Endodermal cell (in vitro differentiated cells): ENCODE measurements at places on chromosomes 5 and 9. TPM values are rescaled to one million over a fixed set of nuclear protein-coding genes. Genes with fewer than 3 reads are reported as not detected.

DNA sequence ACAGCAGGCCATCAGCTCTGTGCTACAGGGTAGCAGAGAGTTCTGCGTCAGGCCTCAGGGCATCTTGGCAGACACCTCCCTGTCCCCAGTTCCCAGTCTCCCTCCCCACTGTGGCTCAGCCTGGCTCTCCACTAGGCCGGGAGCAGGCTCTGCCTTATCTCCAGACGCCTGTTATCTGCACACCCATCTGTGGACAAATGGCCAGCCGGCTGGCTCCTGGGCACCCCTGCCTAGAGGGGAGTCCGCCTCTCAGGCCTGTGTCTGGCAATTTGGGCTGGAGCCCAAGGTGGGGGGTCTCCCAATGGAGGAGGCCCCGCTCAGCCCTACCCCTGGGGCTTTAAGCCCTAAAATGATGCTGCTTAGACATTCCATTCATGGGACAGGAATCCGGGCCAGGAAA is 39.2 kb upstream of the HAND1 start:
- DNase-seq, result no peak

DNA sequence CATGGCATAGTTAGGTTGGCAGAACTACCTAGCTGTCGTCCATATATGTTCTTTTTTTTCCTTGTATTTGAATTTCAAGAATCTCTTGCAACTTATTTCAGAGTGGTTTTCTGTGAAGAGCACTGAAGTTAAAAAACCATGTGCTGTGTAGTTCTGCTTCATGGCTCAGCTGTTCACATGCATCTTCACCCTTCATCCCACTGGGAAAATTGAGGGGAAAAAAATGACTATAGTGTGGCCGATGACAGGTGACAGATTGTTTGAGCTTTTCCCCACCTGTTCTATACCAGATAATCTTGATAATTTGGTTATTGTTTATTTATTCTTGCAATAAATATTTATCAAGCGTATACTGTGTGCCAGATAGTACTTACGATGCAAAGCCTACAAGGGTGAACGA is 77.8 kb downstream of the AOPEP start:
- no peak for DNase-seq

DNA sequence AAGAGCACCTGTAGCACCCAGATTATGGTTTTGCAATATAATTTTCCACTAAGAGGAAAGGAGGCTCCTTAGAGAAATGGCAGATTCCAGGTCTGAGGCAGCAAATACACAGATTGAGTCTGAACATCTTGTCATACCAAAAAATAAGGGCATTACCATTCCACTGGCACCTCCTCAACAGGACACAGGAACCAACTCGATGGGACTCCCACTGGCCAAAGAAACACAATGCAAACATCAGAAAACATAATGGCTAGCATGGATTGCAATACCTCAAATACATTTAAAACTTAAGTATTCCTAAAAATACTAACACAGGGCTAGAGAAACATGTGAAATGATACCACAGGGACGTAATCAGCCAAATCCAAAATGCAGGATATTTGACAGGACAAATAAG is 12.4 kb upstream of the RANBP17 start:
- no peak for DNase-seq

GRCh38 chr5:174828804-174829510 is 104.6 kb downstream of the MSX2 start:
- no peak for DNase-seq

- DNase-seq, result peak; percentile 47
Measured at GRCh38 chr9:121818016-121818661, 166.7 kb downstream of the DAB2IP start.

- DNase-seq, result peak; percentile 45
Measured at GRCh38 chr9:137318602-137319001, 16.5 kb upstream of the NRARP start.

- no peak for DNase-seq
Measured at GRCh38 chr5:57410374-57411320, 72.0 kb downstream of the ACTBL2 start.

GRCh38 chr5:174003795-174004194 is 14.8 kb downstream of the C5orf47 start:
- no peak for DNase-seq

GRCh38 chr5:94702729-94703128 is 84.3 kb downstream of the SLF1 start:
- DNase-seq, result no peak

DNA sequence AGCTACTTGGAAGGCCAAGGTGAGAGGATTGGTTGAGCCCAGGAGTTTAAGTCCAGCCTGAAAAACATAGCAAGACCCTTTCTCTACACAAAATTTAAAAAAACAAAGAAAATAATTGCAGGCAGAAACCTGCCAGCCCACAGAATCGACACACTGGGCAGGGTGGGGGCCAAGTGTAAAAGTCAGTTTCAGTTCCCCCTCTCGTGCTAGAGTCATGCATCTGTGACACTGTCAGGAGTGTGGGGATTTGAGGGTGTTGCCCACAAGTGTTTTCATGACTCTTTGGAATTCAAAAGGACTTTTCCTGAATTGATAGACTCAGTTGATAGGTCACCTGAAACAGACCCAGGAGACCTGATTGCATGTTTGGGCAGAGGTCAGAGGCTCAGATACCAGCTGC is 47.6 kb downstream of the PRRC2B start:
- DNase-seq, result no peak

GRCh38 chr5:1325191-1325741 is 19.6 kb downstream of the CLPTM1L start:
- DNase-seq, result peak; percentile 24

- DNase-seq, result no peak
Measured at GRCh38 chr9:98445576-98445975, 190.1 kb upstream of the TBC1D2 start.

- no peak for DNase-seq
Measured at GRCh38 chr5:76225336-76225735, 142.2 kb downstream of the SV2C start.

DNA sequence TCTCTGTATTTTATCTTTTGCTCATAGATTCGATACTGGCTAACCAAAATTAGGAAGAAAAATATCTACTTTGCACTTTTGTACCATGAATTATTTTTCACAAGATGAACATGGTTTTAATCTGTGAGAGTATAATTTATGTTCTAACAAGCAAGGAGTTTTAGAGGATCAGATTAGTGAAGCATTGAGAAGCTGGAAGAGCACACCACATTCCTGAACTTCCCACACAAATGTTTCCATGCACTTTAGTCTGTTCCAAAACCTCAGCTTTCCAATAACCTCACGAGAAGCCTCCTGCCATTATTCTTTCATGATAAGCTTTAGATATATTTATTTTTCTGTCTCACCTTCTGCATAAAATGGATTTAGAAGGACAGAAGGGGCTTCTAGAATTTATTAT is 98.7 kb upstream of the MPDZ start:
- no peak for DNase-seq

DNA sequence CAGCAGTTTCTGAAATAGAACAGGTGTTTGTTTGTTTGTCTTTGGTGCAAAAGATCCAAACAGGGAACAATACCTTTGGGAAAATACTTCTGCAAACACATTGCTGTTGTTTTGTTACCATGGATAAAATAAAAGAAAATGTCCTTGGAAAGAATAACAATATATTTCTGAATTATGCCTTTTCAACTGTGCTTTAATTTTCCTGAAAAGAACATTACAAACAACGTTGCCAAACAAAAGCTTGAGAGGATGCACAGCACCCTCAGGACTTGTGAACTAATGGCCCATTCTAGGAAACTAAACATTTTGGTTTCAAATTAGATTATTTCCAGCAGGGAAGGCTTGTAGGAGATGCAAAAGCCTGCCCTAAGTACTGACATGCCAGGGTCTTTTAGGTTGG is 967.2 kb downstream of the TLE4 start:
- DNase-seq, result no peak

- peak; percentile 98 for DNase-seq
Measured at GRCh38 chr5:94618493-94619328, at the start of the genes KIAA0825 and SLF1. KIAA0825 (minus strand) TSS chr5:94618604; CDS start chr5:94537126, 81,478 bp downstream. SLF1 (plus strand) TSS chr5:94618669; CDS start chr5:94628811, 10,142 bp downstream.

- no peak for DNase-seq
Measured at GRCh38 chr9:104836235-104836634, 72.3 kb downstream of the NIPSNAP3B start.

DNA sequence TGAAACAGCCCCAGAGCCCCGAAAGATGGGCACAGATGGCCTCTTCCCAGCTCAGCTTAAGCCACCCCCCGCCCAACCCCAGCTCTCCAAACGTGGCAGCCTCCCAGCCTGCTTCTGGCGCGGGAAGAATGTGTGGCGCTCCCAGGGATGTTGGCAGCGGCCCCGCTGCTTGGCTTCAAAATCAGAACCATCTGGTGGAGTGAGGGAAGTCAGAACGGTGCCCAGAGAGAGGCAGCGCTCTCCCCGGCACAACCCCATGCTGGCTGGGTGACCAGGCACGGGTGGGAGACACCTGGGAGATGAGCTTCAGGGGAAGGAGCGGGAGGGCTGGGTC is 72.7 kb upstream of the ORM1 start:
- DNase-seq, result no peak

DNA sequence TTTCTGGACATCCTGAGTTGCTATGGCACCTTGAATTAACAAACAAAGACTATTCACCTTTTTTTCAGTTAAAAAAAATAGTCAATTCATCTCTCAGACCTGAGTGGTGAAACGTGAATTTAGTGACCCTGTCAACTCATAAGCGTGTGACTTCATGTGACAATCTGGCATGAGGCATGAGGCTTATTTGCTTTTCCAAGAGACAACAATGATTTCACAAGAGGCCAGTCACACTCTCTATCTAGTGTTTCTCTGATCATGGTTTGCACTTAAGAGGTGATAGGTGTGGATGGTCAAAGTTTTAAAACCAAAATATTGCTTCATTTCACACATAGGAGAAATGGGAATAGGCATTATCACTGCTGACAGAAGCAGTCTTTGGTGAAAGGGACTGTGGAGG is 559.6 kb upstream of the ACO1 start:
- DNase-seq, result no peak

DNA sequence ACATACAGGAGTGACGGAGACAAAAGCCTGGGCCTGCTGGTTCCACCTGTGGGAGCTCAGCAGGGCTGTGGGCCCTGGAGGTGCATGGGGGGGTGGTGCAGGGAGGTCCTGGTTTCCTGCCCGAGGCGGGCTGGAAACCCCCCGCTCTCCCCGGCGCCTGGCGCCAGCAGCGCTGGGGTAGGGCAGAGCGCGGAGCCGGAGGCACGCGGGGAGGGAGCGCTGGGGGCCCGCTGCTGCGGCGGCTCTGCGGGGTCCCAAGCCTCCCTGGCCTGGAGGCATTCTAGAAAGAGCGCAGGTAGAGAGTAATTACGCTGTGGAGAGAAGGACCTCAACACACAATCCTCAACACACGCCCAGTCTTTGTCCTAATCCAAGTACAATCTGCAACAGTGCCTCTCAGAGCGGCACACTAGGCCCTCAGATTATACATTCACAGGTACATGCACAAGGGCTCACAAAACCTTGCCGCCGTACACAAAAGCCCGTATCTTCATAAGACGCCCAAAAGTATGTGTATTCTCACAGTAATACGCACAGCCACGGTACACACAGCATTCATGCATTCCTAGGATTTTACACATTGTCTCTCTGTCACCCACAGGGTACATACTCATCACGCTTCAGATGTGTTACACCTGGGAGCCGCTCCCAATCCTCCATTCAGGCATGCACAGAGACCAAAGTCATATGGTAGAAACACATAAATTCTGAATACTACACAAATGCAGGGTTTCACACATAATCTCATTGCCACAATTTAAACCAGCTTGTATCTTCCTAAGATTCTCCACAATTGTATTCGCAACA is 2.1 kb upstream of the HAND1 start:
- peak; percentile 68 for DNase-seq

DNA sequence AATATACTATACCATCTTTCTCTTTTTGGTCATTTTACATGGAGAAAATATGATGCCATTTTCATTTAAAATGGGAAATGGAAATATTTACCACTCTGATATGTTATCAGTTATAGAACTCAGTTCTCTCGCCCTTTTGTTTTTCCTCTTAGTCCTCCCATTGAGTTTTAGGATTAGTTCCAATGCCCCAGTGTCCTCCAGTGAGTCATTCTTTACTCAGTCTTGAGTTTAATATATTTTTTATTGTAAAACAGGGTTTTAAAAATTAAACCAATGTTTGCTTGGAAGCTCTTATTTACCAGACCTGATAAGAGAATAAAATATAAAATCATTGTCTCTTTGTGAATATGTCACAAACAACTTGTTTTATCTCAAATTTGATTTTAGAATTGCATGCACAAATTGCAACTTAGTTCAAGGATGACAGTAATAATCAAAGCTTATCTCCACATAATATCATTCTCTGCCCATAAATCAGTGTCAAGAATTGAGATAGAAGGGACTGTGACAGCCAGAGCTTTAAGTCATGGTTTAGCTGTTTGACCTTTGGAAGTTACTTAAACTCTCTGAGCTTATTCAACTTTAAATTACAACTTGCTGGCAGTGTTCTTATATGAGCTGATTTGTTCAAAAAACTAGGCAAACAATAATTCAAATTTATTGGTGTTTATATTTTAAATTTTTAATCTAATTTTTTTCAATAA is 166.4 kb downstream of the PAM start:
- no peak for DNase-seq

DNA sequence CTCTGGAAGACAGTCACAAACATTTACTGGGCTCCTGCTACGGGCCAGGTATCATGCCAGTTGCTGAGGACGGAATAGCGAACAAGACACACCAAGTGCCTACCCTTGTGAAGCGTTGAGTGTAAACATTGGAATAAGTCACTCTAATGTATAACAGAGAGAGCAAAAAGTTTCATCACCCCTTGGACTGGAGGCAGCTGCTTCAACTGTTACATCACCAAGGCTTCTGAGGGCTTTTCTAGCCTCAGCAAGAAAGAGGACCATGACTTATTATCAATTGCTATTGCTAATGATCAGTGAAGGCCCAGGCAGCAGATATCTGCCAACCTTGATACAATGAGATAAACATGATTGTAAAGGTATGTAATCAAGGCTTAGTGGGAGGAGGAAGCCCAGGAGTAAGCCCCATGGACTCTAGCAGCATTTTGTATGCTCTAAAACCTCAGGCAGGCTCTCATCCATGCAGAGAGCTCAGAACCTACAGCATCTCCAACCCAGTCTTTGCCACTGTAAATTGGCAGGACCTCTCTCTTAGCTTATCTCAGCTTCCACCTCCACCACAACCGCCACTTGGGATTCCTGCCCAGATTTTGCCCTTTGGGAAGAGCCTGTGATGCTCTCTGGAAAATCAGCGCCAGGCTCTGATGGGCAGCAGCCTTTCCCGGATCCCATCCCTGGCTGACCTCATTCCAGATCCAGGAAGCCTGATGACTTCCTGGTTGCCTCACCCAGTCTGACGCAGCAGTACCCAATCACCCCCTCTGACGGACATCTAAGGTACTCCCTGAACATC is 54.5 kb downstream of the ADAM19 start:
- peak; percentile 57 for DNase-seq

- no peak for DNase-seq
Measured at GRCh38 chr9:79000230-79001002, 571.3 kb upstream of the TLE4 start.

GRCh38 chr9:25889661-25890060 is 211.4 kb upstream of the TUSC1 start:
- DNase-seq, result no peak

GRCh38 chr5:10466446-10467073 is 24.9 kb downstream of the ROPN1L start:
- DNase-seq, result no peak

- no peak for DNase-seq
Measured at GRCh38 chr5:87560528-87560927, 147.8 kb upstream of the CCNH start.

DNAH5 gene
- 1.8 and 2.5 TPM in 2 replicates for total RNA-seq

KCNT1 gene
- not detected in 3 replicates for total RNA-seq

DPP7 gene
- total RNA-seq, result 19.5 to 25.4 TPM (median 20.1 TPM) in 3 replicates

DRD1 gene
- total RNA-seq, result 0.16 to 0.53 TPM (median 0.34 TPM) in 3 replicates

NR6A1 gene
- total RNA-seq, result 187 to 214 TPM (median 206 TPM) in 3 replicates

KIF24 gene
- 6.4 and 7.7 TPM in 2 replicates for total RNA-seq

B4GALT1 gene
- total RNA-seq, result 50.1 and 62.9 TPM in 2 replicates

PKN3 gene
- total RNA-seq, result 15.7 to 27.2 TPM (median 24.2 TPM) in 3 replicates

PHYHD1 gene
- total RNA-seq, result 13.8 to 15.2 TPM (median 15.0 TPM) in 3 replicates
